ENCODE measurements at places on chromosomes 11 and 22.

GRCh38 chr22:19565382-19566278 lies 41.4 kb upstream of the CLDN5 start:
- no peak for DNase-seq

DNA sequence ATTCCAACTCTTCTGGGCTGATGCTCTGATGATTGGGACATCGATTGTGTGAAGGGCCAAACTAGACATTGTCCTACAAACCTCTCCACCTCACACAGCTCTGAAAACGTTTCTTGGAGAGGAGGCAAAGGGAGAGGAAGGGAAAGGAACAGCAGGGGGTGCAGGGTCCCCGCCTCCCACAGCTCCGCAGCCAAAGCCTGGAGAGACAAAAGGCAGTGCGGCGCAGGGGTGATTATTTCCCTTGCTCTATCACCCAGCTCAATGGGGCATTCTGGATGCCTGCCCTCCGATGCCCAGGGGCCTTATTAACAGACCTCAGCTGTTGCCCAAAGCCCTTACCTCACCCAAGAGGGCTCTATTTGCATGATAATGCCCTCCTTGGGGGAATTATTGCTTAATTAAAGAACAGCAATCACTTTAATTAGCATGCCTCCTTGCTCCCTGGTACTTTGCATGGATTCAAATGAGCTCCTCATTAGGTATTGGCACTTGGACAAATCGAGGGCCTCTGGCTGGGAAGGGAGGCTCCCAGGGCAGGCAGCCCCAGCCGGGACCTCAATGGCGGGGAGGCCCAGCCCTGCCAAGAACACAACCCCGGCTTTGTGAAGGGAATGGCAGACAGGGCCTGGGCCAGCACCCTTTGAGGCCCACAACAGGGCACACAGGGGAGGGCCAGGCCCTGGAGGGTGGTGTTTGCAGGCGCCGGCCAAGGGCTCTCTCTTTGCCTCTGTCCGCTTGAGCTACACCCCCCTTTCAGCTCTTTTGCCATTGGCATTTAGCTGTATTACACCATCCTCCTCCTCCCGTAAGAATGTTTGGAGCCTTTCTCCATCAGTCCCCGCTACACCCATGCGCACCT lies 19.8 kb upstream of the CDON start:
- no peak for DNase-seq

GRCh38 chr11:13143486-13144297 lies 133.9 kb upstream of the BMAL1 start:
- DNase-seq: no peak

DNA sequence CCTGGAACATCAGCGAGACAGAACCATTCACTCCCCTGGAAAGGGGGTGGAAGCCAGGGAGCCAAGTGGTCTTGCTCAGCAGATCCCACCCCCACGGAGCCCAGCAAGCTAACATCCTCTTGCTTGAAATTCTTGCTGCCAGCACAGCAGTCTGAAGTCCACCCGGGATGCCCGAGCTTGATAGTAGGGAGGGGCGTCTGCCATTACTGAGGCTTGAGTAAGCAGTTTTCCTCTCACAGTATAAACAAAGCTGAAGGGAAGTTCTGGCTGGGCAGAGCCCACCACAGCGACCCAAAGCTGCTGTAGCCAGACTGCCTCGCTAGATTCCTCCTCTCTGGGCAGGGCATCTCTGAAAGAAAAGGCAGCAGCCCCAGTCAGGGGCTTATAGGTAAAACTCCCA lies 764.8 kb upstream of the LUZP2 start:
- DNase-seq: no peak

DNA sequence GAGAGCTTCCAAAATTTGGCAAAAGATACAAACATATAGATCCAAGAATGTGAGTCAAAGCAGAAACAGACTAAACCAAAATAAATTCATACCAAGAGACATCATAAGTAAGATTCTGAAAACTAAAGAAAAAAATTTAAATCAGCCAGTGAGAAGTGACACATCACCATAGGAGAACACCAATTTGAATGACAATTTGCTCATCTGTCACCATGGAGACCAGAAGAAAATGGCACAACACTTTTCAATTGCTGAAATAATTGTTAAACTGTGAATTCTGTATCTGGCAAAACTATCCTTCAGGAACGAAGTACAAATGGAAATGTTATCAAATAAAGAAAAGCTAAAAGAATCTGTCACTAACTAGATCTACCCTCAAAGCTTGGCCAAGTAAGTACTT lies 864.3 kb downstream of the BRD1 start:
- DNase-seq: no peak

GRCh38 chr11:43504316-43504950 lies 145.7 kb downstream of the TTC17 start:
- DNase-seq: no peak

DNA sequence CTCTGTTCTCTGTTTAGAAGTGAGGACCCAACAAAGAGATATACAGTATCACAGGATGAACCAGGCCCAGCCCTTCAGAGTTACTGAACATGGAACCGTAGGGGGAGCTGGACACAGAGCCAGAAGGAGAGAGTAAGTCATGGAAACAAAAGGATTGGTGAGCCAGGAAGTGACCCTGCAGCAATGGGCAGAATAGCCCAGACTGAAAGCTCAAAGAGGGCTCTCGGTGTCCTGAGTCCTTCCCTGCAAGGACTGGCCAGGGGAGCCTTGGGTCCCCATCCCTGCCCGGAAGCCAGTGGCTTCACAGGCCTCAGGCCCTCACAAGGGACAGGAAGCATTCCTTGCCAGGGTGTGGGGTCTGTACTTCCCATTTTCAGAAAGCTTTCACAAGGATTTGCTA lies 150.6 kb downstream of the SPATA19 start:
- DNase-seq: no peak

DNA sequence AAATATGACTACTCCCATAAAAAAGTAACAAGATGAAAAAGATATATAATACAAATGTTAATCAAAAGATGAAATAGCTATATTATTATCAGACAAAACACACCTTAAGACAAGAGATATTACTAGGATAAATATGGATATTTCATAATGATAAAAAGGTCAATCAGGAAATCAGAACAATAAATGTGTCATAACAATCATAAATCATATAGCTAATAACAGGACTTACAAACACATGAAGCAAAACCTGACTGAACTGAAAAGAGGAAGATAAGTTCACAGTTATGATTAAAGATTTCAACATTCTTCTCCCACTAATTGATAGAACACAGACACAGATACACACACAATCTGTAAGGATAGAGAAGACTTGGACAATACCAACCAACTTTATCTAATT lies 47.2 kb downstream of the EIF3M start:
- DNase-seq: no peak

DNA sequence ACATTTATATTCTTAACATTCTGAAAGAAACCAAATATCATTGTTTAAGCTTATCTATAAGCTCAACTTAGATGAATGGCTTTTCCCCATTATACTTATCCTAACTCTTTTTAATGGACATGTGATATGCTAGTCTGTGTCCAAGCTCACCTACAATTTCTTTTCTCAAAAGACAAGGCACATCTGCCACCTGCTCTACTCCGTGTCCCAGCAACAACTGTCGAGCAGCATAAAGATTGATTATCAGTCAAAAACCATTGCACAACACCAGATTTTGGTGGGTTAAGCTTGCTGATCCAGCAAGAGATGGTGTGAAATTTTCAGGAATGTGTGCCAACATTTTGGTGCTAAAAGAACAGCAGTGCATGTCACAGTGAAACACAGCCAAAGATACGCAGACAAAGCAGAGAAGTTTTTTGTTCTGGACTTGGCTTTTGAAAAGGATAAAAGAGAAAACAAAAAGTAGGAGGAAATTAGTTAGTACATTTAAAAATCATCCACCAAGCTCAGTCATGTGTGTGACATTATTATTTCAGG lies 65.8 kb downstream of the DCDC1 start:
- no peak for DNase-seq

- no peak for DNase-seq
These were observed 20.5 kb upstream of the FBLN1 start for GRCh38 chr22:45482169-45482568.

DNA sequence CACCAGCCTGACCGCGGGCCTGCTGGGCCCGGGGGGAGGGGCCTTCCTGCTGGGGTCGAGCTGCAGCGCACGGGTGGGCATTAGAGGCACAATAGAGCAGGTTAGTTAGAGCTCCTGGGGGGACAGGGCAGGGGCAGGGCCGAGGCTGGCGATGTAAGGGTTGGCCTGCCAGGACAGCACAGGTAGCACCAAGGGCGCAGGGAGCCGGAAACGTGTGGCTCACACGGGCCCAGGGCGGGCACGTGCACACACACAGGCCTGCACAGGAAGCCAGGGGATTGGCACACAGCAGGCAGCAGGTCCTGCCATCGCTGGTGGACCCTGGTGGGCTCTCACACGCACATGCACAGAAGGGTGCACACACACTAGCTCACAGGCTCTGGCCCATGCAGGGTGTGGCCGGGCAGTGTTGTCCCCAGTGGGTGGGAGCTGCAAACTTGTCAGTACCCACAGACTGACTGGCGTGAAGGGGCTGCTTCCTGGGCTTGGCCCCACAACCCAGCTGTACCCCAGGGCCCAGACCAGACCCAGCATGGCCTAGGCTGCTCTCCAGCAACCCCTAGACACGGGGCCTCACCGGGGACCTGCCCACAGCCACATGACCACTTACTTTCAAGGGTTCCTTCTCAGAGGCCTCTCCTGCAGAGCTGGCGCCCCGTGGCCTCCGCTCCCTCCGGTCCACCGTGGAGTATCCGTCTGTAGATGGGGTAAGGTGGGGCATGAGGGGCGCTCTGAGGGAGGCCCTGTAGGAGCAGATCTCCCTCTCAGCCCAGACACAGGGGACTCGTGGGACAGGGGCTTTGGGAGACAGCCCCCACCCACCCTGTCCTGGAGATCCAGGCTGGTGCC lies 29.9 kb upstream of the TXNRD2 start:
- DNase-seq: no peak

- DNase-seq: no peak
These were observed 29.8 kb downstream of the TBC1D22A start for GRCh38 chr22:46792061-46792796.

DNA sequence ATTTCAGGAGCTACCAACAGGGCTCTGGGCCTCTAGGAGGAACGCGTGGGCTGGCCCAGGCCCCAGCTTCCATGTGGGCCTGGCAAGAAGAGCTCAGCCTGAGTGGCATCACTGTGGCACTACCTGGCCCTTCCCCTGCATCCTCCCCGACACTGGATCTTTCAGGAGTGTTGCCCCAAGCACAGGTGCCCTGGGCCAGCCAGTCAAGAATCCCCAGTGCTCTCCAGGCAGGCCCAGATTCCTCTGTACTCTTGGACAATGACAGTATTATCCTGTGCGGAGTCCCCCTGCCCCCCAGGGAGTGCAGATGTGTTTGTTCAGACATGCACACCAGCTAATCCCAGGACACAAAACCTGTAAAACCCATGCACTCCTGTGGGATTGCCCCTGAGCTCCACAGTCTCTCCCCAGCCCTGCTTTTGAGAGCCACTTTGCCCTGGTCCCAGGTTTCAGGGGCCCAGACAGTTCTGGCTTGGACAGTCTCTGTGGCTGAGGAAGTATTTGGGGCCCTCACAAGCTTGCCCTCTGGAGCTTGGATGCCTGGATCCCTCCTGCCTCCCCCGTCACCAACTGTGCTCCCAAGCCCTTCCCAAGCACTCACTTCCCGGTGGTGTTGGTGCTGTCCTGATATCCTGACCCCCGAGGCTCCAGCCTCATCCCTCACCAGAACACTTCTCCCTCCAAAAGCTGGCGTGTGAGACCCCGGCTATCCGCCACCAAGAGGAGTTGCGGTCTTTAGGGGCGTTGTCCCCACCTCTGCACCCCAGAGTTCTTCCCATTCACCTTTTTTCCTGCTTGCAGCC lies 39.9 kb downstream of the KCNC1 start:
- DNase-seq: peak; percentile 59

DNA sequence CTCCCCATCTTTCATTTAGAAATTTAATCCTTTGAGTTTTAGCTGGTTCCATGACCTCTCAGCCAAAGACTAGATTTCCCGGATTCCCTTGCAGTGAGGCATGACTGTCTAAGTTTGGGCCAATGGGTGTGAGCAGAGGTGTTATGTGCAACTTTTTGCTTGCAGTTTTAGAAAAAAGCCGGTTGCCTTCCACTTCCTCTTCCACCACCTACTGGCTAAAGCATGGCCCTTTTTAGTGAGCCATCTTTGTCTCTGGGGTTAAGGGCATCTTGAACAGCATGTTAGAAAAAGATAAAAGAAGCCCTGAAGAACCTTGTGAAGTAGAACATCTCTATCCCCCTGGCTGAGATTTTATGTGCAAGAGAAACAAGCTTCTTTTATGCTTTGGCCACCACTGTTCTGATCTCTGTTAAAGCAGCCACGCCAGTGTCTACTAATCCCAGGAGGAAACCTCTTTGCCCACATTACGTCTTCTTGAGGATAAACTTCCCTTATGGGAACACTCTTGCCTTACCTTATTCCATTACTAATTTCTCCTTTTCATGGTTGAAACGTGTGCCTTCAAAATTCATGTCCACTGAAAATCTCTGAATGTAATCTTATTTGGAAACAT lies 279.9 kb downstream of the TENM4 start:
- no peak for DNase-seq

DNA sequence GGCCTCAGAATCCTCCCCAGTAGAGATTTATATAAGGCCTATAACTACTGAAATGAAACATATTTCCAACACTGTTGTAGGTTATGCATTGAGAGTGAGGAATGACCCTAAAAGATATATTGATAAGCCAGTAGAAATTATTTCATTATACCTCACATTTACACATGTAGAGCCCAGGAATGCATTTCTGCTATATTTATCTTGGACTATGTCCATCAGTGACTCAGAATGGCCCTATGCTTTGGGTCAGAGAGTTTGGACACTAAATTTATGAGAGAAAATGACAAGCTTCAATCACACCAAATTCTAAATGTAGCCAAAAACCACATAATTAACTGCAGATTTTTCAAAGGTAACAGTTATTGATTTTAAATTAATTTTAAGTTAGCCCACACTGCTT lies 761.9 kb downstream of the DLG2 start:
- DNase-seq: no peak

DNA sequence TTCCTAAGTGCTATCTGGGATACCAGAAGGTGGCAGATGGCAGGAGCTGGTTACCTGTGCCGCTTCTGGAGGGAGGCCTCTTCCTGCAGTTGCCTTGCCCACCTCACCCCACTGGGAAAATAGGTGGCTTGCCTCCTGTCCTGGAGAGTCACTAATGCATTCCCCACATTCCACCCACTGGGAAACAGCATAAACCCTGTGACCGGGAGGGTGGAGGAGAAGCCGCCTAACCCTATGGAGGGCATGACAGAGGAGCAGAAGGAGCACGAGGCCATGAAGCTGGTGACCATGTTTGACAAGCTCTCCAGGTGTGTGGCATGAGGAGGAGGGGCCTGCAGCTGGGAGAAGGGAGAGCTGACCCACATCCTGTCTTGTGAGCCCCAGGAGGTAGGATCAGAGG lies 5.6 kb downstream of the RIC8A start:
- peak; percentile 27 for DNase-seq

DNA sequence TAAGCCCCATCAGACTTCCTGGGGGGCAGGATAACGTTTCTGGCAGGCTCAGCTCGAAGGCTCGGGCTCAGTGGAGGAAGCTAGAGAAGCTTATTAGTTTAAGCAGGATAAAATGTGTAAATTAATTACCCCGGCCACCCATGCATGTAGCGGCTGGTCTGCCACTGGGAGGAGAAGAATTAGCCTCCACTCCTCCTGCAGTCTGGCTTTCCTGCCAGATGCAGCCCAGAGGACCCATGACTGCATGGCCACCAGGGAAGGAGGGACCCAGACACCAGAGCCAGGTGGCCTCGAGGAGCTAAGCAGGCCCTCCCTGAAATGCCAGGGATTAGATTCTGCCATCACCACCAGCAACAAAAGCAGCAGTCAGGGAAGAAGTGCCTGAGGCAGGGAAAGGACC lies 32.3 kb downstream of the TRIM29 start:
- DNase-seq: no peak
